ENCODE measurements at places on chromosomes 3 and 15. TPM values are rescaled to one million over a fixed set of nuclear protein-coding genes. Genes with fewer than 3 reads are reported as not detected.
A peak's percentile ranks its signal among the peaks of the same experiment; 100 is the strongest.

GRCh38 chr15:79948095-79948695 is 22.8 kb downstream of the BCL2A1 start:
- H3K36me3 ChIP-seq, result no peaks in the 10 kb centered on the region
- DNase-seq, result no peak
- H3K27me3 ChIP-seq, result no peaks in the 10 kb centered on the region

SV2B gene
- total RNA-seq, result not detected

CEP97 gene
- 6.6 TPM for total RNA-seq

GRCh38 chr3:121651684-121652083 is 9.0 kb downstream of the HCLS1 start:
- no peak for DNase-seq
- H3K4me3 ChIP-seq, result no peak overlapping the region
- H3K27ac ChIP-seq, result no peak overlapping the region
- no peaks in the 10 kb centered on the region for H3K27me3 ChIP-seq

FMN1 gene
- total RNA-seq, result 0.55 TPM

THPO gene
- not detected for total RNA-seq

GUCA1C gene
- total RNA-seq, result not detected

CLDN11 gene
- total RNA-seq, result not detected

DNA sequence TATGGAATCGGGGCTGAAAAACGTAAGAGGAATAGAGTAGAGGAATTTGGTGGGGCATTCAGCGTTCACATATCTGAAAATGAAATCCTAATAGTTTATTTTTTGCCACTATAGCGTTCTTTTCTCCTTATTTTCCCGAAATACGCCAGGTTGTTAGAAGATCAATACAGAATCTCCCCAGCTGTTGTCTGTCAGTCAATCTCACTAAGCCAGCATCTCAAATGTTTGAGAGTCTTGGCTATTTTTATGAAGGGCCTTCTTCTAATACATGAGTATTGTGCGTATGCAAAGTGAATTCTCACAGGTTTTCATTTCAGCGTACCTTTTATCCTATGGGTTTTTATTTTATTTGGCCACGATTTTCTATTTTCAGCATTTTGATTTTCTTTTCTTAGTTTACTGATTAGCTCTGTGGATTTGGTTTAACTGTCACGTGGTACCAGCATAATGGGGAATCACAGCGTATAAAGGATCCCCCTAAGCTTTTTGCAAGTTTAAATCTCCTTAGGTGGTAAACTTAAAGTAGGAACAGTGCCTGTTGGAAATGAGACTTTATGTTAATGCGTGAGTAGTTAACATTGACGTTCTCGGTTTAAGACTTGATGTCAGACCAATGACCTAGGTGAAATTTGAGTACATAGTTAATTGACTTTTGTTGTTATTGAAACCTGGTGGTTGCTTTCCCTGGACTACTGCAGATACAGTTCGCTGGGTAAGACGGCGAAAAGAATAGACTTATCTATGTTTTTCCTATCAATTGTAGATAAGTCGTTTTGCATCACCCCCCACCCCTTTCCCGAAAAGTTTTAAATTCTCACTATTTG is 1.3 kb downstream of the FXR1 start:
- no peak for DNase-seq
- H3K27me3 ChIP-seq, result no peaks in the 10 kb centered on the region
- peak overlapping the region; percentile 98 for H3K4me3 ChIP-seq
- peaks cover 13% of the 10 kb centered on the region for H3K36me3 ChIP-seq
- peaks cover 31% of the 10 kb centered on the region for H3K4me1 ChIP-seq

DNA sequence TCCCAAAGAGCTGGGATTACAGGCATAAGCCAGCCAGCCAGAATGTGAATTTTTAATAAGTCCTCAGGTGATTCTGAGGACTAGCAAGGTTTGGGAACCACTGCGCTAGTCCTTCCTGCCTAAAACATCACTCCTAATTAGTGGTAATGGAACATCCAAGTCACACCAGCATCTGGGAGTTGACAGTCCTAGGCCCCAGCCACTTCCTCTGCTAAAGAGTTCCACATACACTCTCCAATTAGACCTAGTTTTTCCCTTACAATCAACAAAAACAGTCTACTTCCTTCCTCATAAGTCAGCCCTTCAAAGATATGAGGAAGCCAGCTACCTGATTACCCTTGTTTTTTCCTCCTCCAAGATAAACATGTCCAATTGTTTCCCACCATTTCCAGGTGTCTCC is 78.1 kb downstream of the OXNAD1 start:
- peaks cover 49% of the 10 kb centered on the region for H3K36me3 ChIP-seq
- DNase-seq, result no peak
- peaks cover 30% of the 10 kb centered on the region for H3K4me1 ChIP-seq

IMPG2 gene
- 0.66 TPM for total RNA-seq

- DNase-seq, result no peak
- H3K4me1 ChIP-seq, result peaks cover 8% of the 10 kb centered on the region
- H3K27me3 ChIP-seq, result no peaks in the 10 kb centered on the region
- H3K27ac ChIP-seq, result no peak overlapping the region
- no peaks in the 10 kb centered on the region for H3K36me3 ChIP-seq
- no peak overlapping the region for H3K4me3 ChIP-seq
Measured at GRCh38 chr15:91456251-91456718, 356.2 kb downstream of the SV2B start.

ASB14 gene
- not detected for total RNA-seq
